ENCODE measurements at places on chromosomes 13 and 19.

DNA sequence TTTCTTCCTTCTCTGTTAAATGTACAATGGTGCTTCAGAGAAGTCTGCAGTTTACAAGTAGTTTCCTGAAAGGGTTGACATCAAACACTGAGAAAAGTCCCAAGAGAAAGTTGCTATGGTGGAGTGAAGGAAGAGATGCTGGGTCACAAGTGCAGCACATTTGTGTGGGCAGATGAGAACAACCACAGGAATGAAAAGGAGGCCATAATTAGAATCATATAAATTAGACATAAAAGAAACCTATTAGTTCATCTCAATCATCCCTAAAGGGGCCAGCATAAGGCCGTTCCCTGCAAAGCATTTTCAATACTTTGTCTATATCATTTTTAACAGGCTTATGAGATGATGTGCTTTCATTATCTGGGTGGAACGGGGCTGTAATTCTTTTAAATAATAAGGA, 359.2 kb downstream of the IRS2 start:
- no peak for DNase-seq

- no peak for DNase-seq
Observed at GRCh38 chr13:95121516-95121915, 179.7 kb downstream of the ABCC4 start.

DNA sequence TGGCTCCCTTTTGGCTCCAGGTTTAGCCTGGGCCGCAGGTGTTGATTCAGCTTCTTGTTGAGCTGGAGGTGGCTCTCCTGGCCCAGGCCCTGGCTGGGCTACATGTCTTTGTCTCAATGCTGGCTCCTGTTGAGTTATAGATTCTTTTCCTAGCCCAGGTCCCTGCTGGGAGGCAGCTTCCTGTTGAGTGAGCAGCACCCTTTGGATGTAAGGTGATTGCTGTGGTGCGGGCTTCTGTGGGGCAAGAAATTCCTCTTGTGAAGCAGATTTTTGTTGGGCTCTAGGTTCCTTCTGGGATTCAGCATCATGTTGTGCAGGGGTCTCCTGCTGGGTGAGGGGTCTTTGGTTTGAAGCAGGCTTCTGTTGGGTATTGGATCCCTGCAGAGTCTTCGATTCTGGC, 545 bp downstream of the LIPE start:
- DNase-seq = no peak

GRCh38 chr13:30173303-30173610, 134.1 kb downstream of the KATNAL1 start:
- DNase-seq = no peak

- no peak for DNase-seq
Observed at GRCh38 chr19:4548238-4548584, 8.4 kb upstream of the LRG1 start.

GRCh38 chr19:35642798-35643254, 1.3 kb downstream of the ETV2 start:
- DNase-seq = no peak

DNA sequence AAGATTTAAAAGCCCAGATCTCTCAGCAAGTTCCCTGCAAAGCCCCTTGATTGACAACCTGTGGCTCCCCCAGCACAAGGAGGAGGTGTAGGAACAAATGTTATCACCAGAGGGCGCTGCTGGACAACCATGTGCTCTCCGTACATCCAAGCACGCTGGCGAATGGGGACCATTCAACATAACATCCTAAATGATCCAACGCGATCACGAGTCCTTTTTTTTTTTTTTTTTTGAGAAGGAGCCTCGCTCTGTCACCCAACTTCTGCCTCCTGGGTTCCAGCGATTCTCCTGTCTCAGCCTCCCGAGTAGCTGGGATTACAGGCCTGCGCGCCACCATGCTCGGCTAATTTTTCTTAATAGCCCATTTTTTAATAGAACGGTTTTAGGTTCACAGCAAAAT, 52.0 kb downstream of the NWD1 start:
- DNase-seq = peak; percentile 73

All from CD4-positive, alpha-beta T cell treated with Interleukin-12 subunit alpha and Interleukin-12 subunit beta, for 1 hour (primary cell).